Smooth muscle cell of trachea (primary cell): ENCODE measurements at places on chromosomes 6 and 20. TPM values are rescaled to one million over a fixed set of nuclear protein-coding genes. Genes with fewer than 3 reads are reported as not detected.

PNPLA1 gene
- total RNA-seq: not detected in 2 replicates

ZDHHC14 gene
- 2.9 and 7.3 TPM in 2 replicates for total RNA-seq

TBC1D32 gene
- total RNA-seq: 16.2 and 20.5 TPM in 2 replicates

PMEPA1 gene
- 0.29 and 0.33 TPM in 2 replicates for total RNA-seq

SIRPB2 gene
- not detected in 2 replicates for total RNA-seq

RAET1G gene
- 5.7 and 5.8 TPM in 2 replicates for total RNA-seq

KCNK17 gene
- total RNA-seq: not detected in 2 replicates

DDX43 gene
- 0.33 and 1.6 TPM in 2 replicates for total RNA-seq

PRR18 gene
- not detected in 2 replicates for total RNA-seq

GLP1R gene
- total RNA-seq: not detected in 2 replicates

CRISP2 gene
- total RNA-seq: not detected in 2 replicates

TNXB gene
- 7.7 and 77.6 TPM in 2 replicates for total RNA-seq

CDSN gene
- not detected in 2 replicates for total RNA-seq

SFT2D1 gene
- total RNA-seq: 31.8 and 40.1 TPM in 2 replicates

LHFPL5 gene
- total RNA-seq: not detected in 2 replicates

RAET1L gene
- total RNA-seq: not detected in 2 replicates
